ENCODE measurements at places on chromosomes 11 and 22.

- no peak for DNase-seq
Observed at GRCh38 chr11:107446822-107447431, 10.7 kb downstream of the CWF19L2 start.

- DNase-seq = no peak
Observed at GRCh38 chr22:19448739-19449421, 1.4 kb upstream of the C22orf39 start.

DNA sequence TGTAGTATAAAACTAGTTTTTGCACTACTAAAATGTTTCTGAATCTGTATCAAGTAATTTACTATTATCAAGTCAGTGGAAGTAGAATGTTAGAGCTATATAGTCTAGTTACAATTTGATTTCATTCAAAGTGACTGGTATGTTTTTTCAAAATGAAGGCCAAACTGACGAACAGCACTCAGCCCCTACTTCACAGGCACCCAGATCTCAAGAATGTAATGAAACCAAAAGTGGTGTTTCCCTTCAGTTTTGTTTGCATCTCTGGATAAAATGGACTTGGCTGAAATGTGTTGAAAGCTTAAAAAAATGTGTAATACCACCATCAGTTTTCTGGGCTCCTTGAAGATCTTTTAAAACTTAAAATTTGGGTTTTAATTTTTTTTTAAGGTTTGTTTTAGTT is 46.4 kb downstream of the QSER1 start:
- DNase-seq = no peak

DNA sequence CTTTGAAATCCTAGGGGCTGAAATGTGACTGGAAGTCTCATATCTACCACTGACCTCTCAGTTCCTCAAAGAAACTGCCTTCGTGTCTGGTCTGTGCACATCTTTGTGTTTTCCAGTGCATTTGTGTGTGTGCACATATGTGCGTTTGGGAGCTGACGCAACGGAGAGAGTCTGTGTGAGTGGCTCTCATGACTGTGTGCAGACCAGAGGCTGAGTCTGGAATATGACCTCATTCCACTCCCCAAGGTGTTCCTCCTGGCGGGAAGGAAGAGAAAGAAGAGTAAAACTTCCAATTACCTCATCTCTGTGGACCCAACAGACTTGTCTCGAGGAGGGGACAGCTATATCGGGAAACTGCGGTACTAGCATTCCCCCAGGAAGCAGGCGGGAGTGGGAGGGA is 16.5 kb downstream of the TUB start:
- no peak for DNase-seq

GRCh38 chr11:44950625-44951476 is at the start of gene TP53I11:
Gene TP53I11 (minus strand): TSS chr11:44950883. CDS start chr11:44938335, 12,548 bp downstream.
- DNase-seq = peak; percentile 58

DNA sequence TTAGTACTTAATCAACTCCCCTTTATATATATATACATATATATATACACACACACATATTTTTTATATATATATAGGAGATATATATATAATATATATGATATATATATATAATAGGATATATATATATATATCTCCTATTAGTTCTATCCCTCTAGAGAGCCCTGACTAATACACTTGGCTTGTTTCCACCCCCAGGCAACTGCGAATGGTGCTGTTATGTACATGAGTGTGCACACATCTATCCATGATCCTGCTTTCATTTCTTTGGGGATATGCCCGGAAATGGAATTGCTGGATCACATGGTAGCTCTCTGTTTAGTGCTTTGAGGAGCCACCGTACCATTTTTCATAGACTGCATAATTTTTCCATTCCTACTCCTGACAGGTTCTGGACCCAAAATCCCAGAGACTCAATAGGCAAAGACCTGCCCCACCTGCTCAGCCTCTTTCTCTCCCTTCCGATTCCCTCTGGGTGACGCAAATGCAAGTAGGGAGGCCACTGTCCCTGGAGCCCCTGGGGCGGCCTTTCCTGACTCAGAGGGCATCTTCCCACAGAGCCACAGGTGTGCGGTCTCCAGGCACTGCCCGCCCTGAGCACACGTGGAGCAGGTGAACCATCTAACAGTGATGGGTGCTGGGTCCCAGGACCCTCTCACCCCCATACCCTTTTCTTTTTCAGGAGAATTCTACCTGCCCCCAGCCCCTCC is 12.0 kb downstream of the FGF3 start:
- DNase-seq = no peak

DNA sequence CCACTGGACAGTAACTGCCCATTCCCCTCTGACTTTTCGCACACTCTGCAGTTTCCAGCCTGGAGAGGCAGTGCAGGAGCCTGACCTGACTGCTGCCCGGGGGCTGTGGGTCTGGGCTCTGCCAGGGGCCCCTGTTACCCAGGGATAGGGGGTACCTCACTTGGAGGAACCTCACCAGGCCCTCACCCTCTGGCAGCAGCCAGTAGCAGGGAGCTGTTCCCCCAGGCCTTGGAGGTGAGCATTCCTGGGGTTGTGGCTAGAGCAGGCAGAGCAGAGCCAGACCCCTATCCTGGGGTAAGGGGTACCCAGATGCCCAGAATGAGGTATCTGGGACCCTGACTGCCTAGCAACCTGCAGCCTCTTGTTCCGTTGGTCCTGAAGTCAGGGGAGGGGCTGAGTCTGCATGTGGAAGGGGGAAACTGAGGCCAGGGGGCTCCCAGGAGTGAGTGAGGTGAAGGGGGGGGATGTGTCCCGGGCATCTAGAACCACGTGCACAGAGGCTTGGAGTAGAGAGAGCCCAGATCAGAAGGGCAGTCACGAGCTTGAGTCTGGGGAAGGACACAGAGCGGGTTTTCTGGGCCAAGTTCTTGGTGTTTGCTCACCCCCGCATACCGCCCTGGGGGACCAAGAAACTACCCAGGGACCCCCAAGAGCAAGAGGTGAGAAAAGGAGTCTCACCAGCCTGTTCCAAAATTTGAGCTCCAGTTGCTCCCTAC is 43.9 kb upstream of the ACCSL start:
- no peak for DNase-seq

DNA sequence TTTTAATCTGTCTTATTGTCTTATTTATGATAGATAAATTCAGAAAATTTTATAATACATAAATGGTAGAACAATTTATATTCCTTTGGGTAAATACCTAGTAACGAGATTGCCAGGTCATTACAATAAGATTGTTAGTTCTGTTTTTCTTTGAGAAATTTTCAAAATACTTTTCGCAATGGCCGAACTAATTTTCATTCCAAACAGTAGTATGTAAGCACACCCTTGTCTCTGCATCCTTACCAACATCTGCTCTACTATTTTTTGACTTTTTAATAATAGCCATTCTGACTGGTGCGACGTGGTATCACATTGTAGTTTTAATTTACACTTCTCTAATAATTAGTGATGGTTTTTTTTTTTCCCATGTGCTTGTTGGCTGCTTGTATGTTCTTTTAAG is 351.4 kb upstream of the LUZP2 start:
- peak; percentile 25 for DNase-seq

- no peak for DNase-seq
Observed at GRCh38 chr11:122594986-122595645, 60.4 kb upstream of the UBASH3B start.

DNA sequence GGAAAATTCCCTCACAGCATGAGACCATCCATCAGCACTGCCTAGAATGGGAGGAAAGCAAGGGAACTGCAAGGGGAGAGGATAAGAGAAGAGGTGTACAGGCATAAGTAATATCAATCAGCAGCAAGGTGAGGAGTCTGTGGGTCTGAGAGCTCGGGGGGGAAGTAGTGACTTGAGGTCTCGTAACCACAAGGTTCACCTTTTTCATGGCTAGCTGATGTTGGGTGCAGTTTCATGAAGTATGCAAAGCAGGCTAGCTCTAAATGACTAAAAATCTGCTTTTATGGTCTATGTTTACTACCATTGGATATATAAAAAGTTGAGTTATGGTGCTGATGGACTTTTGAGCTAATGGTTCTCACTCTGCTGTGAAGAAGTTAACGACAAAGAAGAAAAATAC is 35.8 kb downstream of the OR4C6 start:
- no peak for DNase-seq

DNA sequence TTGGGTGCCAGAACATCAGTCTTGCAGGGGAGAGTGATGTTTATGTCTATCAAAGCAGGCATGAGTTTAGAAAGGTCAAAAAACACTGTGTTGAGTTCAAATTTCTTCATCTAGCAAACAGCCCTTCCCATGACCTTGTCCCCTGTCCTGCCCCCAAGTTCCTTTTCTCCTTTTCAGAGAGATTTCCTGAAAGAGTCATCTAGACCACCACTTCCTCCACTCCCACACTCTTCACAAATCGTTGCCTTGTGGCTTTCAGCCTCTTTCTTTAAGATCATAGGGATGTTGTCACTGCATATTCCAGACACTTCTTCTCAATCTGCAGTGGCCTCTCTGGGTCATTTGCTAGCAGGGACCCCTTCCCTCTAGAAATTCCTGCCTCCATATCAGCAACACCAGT is 290.5 kb downstream of the TENM4 start:
- DNase-seq = no peak

DNA sequence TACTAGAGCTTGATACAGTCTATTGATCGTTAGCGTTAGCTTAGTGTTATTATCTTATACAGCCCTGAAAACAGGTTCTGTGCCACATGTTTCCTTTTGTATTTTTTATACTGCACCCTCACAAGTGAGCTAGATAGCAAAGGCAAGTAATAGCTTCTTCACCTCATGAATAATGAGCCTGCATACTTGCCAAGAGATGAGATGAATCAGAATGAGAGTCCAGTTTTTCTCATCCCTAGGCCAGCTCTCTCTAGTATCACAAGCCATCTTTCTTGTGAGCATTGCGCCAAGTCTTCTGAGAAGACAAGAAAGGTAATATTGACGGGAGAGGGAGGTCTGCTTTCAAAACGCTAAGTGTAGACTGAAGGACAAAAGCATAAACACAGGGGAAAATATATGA is 8.7 kb upstream of the CARD18 start:
- peak; percentile 40 for DNase-seq

DNA sequence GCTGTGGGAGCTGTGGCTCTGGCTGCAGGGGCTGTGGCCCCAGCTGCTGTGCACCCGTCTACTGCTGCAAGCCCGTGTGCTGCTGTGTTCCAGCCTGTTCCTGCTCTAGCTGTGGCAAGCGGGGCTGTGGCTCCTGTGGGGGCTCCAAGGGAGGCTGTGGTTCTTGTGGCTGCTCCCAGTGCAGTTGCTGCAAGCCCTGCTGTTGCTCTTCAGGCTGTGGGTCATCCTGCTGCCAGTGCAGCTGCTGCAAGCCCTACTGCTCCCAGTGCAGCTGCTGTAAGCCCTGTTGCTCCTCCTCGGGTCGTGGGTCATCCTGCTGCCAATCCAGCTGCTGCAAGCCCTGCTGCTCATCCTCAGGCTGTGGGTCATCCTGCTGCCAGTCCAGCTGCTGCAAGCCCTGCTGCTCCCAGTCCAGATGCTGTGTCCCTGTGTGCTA is 514 bp downstream of the KRTAP5-9 start:
- no peak for DNase-seq

Data from EL (cell line).